ENCODE measurements at places on chromosomes 3 and 15. TPM values are rescaled to one million over a fixed set of nuclear protein-coding genes. Genes with fewer than 3 reads are reported as not detected.

Gene LDHAL6B
- not detected for total RNA-seq

Gene LOXL1
- 206 TPM for total RNA-seq

Gene PRR20G
- total RNA-seq, result not detected

Gene FBXW12
- not detected for total RNA-seq

Gene NLGN1
- total RNA-seq, result 10.0 TPM

Gene COL6A5
- not detected for total RNA-seq

Gene CHRD
- total RNA-seq, result 0.03 TPM

Gene BUB1B
- total RNA-seq, result 55.0 TPM

Gene KATNBL1
- total RNA-seq, result 38.1 TPM

Gene IGF1R
- total RNA-seq, result 24.6 TPM

Gene GMNC
- total RNA-seq, result not detected

Gene NR2C2
- 7.1 TPM for total RNA-seq

Gene SLC12A1
- total RNA-seq, result not detected

- no peak for DNase-seq
Measured at GRCh38 chr3:121483290-121483689, 62.5 kb downstream of the POLQ start.

- DNase-seq, result no peak
Measured at GRCh38 chr3:190621927-190622326, 108.0 kb downstream of the IL1RAP start.

DNA sequence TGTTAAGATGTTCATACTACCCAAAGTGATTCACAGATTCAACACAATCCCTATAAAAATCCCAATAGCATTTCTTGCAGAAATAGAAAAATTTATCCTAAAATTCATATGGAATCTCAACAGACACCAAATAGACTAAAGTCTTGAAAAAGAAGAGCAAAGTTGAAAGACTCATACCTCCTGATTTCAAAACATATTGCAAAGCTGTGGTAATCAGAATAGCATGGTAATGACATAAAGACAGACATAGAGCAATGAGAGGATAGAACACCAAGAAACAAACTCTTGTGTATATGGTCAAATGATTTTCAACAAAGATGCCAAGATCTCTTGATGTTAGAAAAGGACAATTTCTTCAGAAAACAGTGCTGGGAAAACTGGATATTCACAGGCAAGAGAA, 8.3 kb downstream of the GLB1 start:
- DNase-seq, result no peak

DNA sequence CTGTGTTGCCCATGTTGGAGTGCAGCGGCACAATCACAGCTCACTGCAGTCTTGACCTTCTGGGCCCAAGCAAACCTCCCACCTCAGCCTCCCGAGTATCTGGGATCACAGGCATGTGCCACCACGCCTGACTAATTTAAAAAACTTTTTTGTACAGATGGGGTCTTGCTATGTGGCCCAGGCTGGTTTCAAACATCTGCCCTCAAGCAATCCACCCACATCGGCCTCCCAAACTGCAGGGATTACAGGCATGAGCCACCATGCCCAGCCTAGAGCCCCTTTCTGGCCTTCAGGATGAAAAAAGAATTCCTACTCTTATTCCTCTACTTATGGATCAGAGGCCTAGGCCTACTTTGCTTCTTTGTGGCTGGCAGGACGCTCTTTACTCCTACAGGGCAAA, 39.6 kb downstream of the CHAC1 start:
- DNase-seq, result no peak

DNA sequence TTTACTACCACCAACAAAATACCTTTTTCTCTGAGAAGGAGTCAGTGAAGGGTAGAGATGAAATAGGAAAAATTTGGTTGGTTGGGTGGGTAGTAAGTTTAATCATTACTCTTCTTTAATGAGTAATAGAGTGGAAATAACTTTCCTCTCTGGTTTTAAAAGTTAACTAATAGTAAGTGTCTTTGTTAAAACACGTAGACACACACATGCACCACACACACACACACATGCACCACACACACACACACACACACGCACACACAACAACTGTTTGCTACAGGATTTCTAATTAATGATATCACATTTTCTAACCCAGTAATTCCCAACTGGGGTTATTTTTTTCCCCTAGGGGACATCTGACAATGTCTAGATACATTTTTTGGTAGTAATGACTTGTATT, 84.1 kb downstream of the CHL1 start:
- no peak for DNase-seq

GRCh38 chr15:41513506-41514227, at the start of gene LTK:
Gene LTK (minus strand): TSS chr15:41513827. CDS start chr15:41513709, 118 bp downstream.
- DNase-seq, result no peak

DNA sequence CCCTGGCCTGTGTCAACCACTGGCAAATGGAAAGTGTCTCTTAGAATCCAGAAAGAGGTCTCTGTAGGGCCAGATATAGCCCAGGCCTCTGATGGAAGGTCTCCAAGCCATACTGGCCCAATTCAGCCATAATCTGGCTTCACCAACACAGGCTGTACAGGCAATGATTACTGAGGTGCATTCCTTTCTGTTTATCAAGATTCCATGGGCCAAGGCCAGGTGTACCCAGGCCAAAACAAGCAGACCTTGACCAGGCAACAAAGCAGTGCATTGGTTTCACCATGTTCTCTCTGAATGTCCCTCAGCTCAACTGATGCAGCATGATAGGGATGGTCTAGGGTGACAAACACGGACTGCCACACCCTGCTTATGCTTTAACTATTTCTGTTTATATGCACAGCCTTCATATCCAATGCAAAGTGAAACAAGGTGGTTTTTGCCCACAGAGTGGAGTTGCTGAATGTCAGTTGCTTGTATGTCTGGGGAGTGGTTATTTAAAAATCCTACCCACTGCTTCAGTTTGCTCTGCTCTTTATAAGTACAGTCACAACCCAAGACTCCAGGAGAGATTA, 25.2 kb downstream of the CCNL1 start:
- no peak for DNase-seq

GRCh38 chr3:50230104-50230793, 5.8 kb upstream of the GNAI2 start:
- DNase-seq, result no peak

DNA sequence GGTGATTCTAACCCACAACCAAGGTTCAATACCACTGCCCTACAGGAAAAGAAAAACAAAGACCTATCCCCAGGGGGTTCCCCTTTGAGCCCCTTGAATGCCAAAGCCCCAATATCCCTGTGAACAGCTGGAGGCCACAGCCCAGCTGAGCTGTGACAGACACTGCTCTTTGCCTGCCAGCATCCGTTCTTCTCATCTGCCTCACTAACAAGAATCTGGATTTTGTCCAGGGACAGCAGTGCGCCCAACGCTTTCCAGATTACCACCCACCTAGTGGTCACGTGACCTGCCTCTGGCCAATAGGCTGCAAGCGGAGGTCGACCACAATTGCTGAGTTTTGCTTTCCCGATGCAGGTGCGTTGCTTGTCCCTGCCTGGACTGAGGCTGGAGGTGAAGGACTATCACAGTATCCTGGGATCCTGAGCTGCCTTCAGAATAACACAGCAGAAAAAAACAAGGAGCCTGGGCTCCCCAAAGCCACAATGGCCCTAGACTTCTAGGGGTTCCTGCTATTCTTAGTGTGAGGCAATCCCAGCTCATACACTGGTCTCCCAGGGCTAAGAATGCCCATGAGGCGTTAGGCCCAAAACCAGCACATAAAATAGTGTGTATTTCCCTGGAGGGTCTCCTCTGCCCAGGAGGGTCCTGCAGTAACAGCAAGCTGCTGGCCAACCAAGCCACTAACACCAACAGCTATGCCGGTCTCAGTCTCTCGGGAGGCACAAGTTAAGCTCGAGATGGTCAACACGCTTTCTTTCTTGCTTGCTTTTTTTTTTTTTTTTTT, 13.8 kb downstream of the BDH1 start:
- DNase-seq, result peak; percentile 26

DNA sequence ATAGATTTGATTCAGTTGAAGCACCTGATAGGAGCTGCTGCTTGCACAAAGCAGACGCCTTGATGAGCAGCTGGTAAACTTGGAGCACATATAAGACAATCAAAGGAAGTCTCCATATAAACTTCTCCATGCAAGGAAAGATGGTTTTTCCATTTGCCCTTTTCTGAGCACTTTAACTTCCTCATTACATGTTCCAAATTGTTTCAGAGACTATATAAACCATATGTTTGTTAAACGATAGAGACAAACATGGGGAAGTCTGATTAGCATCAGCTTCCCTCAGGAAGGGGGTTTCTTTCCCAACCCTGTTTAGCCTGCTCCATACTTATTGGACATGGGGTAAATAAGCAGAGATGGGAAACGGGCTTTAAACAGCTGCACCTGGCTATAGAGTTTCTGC, 88.0 kb downstream of the DHX36 start:
- no peak for DNase-seq

- no peak for DNase-seq
Measured at GRCh38 chr3:147616998-147617619, 207.9 kb downstream of the ZIC1 start.

DNA sequence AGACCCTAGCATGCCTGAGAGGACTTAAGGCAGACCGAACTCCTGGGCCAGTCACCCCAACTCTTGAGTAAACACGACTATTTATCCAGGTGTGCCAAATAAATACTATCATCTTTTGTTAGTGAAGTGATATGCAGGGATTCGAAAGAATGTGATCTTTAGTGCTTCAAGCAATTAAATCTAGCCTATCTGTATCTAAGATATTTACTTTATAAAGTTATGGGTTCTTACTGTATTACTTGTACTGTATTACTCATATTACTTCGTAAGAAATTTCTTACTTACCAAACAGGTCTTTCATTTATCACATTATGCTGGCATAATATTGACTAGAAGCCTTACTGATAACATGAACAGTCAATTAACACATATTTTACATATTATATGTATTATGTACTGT, 211.6 kb upstream of the NECTIN3 start:
- DNase-seq, result no peak

DNA sequence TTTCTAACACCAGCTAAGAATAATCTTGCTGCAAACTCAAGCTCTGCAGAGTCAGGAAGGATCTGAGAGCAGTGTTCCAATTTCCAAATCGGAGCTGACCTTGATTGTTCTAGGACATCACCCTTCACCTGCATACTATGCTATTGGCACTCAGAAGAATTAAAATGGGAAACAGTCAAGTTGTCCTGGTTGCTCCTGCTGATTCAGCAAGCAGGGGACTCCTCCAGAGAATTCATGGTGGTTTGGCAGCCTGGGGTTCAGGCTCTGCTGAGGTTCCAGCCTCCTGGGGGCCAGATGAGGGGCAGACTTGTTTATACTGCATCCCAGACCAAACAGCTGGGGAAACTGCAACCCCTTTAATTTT, 213.7 kb upstream of the ADAMTS9 start:
- DNase-seq, result no peak

- DNase-seq, result peak; percentile 75
Measured at GRCh38 chr15:33022629-33023028, 171.9 kb downstream of the FMN1 start.

- no peak for DNase-seq
Measured at GRCh38 chr15:61182946-61183345, 46.2 kb downstream of the RORA start.

- no peak for DNase-seq
Measured at GRCh38 chr3:133117342-133117741, 79.2 kb downstream of the TMEM108 start.

- DNase-seq, result no peak
Measured at GRCh38 chr15:101313041-101313761, 18.2 kb upstream of the SNRPA1 start.

DNA sequence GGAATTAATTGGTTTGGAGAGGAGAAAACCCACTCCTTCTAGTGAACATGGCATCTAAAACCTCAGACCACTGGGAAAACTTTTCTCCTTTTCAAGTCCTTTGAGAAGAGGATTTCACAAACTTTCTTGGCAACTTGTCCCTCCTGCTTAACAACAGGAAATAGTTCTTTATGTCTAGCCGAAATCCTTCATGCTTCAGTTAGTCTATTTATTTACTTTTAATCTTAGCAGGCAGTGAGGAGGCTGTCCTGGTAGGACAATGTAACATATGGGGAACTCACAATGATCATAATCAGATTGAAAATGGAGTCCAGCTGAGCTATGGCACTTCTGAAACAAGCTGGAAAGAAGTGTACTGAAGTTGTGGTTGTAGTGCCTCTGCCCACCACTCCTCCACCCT, 50.6 kb downstream of the KY start:
- DNase-seq, result no peak

GRCh38 chr3:9349321-9350117, 13.3 kb upstream of the THUMPD3 start:
- peak; percentile 86 for DNase-seq

DNA sequence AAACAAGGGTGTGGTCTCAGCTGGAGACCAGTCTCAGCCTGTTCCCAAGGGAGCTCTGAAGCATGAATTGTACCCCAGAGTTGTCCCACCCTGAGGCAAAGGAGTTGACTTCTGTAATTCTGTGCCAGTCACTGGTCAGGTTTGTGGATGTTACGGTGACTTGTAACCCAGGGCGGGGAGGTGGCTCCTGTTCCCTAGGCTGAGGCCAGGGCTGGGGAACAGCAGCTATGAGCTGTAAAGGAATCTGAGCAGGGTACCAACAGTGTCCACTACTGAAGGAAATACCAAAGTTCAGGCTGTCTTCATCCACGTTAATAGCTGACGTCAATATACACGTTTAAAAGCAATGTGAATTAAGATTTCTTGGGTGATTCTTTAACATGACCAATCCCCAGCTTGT, 266.2 kb downstream of the ABHD5 start:
- no peak for DNase-seq

DNA sequence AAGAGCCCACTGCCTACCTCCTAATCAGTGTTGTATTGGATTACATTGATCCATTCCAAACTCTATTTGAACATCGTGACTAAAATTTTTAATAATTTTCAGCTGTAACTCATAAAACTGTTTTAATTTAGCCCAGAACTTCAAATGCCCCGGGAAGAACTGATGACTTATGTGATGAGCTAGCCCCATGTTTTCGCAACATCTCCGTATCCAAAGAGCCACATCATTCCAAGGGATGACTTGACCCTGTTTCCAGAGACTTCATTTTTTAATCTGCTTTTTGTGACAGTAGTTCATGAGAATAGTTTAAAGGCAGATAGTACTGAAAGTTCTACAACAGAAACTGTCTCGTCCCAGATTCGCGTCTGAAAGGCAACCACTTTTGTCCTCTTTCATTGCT, 97.4 kb downstream of the STAC start:
- DNase-seq, result no peak

DNA sequence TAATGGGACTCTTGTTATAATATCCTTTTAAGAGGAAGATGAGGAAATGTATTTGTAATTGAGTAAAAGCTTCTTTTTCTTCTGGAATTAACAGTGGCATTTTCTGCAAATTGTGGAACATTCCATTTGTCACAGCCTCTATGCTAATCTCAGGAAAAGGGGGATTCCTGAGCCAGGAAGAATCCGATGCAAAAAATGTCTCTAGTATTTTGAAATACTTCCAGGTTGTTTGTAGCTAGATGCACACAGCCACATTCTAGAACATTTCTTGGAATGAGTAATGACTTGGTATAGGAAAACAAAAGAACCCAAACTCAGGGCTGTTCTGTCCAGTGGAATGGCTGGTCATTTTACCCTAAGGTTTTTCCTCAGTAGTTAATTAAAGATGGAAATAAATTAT, 98.5 kb upstream of the SLC2A2 start:
- DNase-seq, result no peak

All from MG63 (cell line).